DMS79 treated with DMSO at 0.1 percent for 48 hours (cell line): ENCODE measurements at places on chromosomes 11 and 22.

- no peak for DNase-seq
Observed at GRCh38 chr22:31945443-31945855, 1.1 kb downstream of the YWHAH start.

DNA sequence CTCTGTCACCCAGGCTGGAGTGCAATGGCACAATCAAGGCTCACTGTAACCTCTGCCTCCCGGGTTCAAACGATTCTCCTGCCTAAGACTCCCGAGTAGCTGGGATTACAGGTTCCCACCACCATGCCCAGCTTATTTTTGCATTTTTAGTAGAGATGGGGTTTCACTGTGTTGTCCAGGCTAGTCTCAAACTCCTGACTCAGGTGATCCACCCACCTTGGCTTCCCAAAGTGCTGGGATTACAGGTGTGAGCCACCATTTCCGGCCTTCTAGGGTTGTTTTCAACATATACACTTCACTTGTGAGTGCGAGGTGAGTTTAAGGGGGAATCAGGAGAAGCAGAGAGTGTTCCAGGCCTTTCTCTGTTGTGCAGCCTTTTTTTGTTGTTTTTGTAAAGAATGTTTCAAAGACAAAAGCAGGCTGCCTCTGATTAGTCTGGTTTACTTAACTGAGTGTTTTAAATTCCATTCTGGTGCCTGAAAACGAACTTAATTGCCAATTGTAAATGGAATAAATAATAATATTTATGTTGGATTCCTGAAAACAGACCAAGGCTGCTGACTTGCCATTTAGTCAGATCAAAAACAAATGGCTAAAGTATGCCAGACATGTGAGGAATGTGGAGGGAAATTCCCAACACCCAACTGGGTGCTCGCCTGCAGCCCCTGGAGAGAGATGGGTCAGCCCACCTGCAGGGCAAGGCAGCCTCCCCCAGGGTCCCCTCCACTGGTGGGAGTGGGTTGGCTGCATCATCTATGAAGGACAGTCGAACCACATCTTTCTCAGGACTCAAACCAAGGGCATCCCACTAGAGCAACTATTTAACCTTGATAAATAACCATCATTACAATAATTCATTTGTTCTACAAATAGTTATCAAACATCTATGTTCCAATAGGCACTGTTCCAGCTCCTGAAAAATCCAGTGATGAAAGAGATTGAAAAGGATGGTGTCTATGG, 4.6 kb upstream of the RANGAP1 start:
- DNase-seq = no peak

DNA sequence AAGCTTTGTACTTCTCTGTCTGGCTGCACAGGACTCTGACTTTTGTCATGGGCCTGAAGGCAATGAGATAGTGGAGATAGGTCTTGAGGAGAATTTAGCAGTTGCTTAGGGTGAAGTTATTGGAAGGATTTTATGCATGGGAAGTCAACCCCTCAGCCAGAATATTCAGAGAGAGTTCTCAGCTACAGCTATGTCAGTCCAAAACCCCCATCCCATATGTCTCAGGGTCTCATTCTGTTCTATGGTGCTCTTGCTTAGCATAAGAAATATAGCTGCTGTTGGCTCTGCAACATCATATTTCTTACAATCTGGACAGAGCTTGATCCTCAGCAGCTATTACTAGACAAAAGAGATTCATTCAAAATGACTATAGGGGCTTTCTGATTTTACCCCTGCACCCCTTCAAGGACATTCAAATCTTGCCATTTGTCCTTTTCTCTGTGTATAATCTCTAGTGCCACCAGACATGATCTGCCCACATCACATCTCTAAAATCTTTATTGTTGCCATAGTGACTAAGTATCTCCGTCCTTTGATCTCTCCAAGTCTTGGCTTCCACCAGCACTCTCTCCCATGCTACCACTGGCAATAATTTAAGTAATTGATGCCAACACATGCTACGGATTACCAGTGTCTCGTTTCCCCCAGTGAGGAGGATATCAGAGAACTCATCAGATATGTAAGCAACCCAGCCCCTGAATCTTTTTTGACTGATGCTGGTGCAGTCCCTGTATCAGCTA, 327.1 kb upstream of the ISX start:
- no peak for DNase-seq

- no peak for DNase-seq
Observed at GRCh38 chr22:20131859-20132685, 468 bp downstream of the ZDHHC8 start.

- no peak for DNase-seq
Observed at GRCh38 chr11:78428773-78429172, 11.2 kb upstream of the GAB2 start.

DNA sequence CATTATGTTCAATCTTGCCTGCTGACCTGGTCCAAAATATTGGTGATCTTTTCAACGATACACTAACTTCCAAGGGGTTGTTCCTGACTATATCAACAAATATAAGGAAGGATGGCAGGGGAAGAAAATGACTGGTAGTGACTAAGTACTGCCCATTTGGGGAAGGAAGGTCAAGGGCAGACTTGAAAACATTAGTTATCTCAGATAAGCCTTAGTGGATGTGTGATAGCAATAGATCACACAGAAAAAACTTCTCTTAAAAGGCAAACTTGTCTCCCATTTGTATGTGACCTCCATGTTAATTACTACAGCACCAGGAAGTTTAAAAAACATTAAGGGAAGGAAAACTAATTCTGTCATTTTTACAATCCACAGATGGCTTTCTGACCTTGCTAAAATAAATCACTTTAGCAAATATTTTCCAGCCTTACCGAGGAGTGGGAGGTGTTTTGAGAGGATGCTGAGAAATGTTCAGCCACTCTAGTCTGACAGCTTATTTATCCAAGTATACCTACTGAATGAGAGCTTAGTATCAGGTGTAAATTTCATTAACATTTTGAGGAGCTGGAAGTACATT, 88.2 kb upstream of the DDI1 start:
- no peak for DNase-seq

DNA sequence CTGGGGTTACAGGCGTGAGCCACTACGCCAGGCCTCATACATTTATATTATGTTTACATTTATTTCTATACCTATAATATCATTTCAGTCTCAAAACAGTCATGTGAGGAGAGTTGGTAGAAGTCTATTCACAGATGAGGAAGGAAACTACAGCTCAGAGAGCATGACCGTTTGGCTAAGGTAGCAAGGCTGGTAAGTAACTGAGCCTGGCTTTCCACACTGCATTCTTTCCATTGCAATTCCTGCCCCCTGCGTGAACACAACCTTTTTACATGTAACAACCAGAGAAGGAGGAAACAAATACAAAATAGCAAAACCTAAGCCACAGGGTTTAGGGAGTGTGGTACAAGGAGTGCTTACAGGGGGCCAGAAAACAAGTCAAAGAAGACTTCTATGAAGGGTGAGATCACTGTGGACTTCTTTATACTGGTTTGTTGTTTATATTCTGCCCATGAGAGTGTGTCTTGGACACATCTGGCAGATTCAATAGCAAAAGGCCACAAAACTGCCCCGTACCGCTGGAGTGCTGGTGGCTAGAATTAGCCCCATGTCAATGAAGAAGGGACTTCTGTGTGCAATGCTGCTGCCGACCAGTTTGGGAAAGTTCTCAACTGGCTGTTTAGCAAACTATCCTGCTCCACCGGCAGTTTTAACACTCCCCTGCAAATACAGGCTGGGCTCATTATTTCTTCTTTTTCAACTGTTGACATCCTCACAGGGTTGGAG, 19.0 kb downstream of the MICAL3 start:
- DNase-seq = no peak

GRCh38 chr11:72430741-72431570, 3.4 kb downstream of the CLPB start:
- peak; percentile 56 for DNase-seq

DNA sequence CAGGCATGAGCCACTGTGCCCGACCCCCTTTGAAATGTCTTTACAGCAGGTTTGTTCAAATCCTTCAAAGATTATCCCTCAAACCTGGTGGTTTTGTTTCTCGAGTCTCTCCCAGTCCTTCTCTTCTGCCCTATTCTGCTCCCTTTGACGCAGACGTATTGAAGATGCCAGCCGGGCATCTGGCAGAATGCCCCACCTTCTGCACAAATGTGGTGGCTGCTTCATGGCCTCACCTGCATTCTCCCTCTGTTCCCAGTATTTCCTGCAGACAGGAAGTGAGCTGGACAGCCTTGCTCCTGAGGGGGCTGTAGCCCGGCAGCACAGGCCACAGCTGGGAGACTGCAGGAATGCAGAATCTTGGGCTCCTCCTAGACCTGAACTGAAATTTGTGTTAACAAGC, 4.8 kb upstream of the NAP1L4 start:
- DNase-seq = no peak

DNA sequence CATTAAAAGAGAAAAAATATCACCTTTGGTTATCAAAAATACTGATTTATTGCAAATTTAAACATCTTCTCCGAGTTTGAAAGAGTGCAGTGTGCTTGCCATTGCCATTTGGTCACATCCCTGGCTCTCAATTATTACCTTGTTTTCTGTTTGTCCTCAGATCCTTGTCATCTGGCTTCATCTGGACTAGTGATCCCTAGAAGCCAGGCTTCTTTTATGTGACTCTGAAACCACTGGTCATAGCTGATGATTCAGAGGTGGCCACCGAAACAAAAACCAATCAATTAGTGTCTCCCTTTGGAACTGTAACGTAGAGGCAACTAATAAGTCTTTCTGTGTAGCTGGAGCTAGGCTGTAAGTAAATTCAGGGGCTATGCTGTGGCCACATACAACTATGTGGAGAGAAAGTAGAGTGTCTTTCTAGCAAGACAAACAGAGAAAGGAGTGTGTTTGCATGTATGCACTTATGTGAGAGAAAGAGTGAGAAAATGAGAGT, 237.9 kb downstream of the LUZP2 start:
- no peak for DNase-seq

- DNase-seq = no peak
Observed at GRCh38 chr22:45598596-45599217, 72.9 kb upstream of the ATXN10 start.

- no peak for DNase-seq
Observed at GRCh38 chr11:105274631-105275030, 135.1 kb upstream of the CARD18 start.

DNA sequence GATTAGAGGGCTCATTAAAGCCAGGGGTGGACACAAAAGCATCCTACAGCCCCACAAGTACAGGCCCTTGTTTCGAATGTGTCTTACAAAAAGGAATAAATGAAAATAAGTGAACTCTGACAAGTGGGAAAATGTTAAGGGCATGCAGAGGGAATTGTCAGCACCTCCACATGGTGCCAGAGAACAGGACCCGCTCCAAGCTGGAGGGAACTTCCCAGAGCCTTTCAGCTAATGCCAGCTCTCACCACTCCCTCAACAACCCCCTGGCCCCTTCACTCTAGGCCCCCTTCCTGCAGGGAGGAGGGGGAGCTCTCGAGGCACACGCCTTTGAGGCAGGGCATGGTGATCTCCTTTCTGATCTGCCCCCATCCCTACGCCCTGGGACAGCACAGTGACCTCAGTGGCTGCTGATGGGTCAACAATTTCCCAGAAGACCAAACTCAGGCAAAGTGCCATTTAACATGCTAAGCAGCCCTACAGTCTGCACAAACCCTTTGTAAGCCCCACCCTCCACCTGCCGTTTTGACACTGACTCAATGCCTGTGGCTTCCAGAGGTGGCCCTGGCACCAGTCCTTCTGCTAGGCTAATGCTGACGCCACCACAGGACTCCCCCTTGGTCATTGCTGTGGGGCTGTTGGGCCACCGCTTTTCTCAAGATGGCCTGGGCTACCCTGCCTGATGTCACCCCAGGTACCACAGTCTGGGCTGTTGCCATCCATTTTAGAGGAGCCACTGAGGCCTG, 12.5 kb upstream of the CHST1 start:
- DNase-seq = peak; percentile 9

GRCh38 chr11:70695086-70695960, 297.0 kb downstream of the CTTN start:
- DNase-seq = no peak

DNA sequence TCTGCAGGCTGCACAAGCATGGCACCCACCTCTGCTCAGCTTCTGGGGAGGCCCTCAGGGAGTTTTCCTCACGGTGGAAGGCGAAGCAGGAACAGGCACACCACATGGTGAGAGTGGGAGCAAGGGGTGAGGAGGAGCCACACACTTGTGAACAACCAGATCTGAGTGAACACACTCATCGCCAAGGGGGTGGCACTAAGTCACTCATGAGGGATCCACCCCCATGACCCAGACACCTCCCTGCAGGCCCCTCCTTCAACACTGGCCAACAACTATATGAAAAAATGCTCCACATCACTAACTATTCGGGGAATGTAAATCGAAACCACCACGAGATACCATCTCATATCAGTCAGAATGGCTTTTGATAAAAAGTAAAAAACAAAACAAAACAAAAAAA, 722 bp upstream of the KRTAP5-2 start:
- DNase-seq = no peak

GRCh38 chr11:70127653-70128434, 49.7 kb downstream of the ANO1 start:
- no peak for DNase-seq

DNA sequence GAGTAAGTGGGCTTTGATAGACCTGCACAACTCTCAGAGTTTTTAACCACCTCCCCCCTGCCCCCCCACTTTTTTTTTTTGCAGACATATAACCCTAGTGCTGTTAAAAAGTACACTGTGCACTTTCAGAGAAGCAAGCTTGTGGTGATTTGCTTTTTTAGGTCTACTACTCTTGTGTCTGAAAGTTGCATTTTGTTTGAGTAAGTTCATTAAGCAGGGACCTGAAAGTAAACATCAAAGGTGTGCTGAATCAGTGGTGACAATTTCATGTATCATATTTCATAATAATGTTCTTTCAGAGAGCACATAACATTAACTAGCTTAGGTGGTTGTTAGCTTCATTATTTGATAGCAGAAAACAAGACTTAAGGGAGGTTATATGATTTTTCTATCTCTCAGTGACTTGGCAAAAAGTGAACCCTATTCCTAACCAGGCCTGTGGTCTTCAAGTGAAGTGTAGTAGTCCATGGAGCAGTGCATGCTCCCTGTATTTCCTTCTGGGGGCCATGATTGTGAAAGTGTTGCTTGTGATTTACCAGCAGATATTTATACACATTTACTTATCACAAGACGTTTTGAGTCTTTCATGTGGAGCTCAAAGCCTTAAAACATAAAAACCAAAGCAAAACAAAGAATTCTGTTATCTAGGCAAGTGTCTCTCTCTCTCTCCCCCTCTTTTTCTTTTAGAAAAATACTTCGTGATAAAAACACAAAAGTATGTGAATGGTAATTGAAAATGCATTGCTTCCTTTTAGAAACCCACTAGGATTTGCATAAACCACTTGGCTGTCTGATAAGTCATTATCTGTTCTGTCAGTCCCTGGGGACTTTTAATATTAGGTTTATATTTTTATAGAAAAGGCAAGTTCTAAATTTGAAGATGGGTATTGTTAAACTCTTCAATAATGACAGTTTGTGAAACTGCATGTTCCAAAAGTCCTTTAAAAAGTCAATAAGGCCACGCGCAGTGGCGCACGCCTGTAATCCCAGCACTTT, 7.5 kb upstream of the RAG2 start:
- DNase-seq = no peak
